ENCODE measurements at places on chromosomes 6 and 20. TPM values are rescaled to one million over a fixed set of nuclear protein-coding genes. Genes with fewer than 3 reads are reported as not detected.

The GPR6 gene
- not detected for total RNA-seq

The POU5F1 gene
- 1.1 TPM for total RNA-seq

The MYB gene
- total RNA-seq = 1.3 TPM

The RHAG gene
- 0.23 TPM for total RNA-seq

The FAM209B gene
- total RNA-seq = not detected

The TMEM200A gene
- total RNA-seq = 0.10 TPM

The AKAP12 gene
- total RNA-seq = 267 TPM

The ZNF391 gene
- 4.4 TPM for total RNA-seq

The FILIP1 gene
- 0.26 TPM for total RNA-seq

The LAMA5 gene
- total RNA-seq = 497 TPM

The TFAP2C gene
- 2.8 TPM for total RNA-seq

- H3K27me3 ChIP-seq = no peaks in the 10 kb centered on the region
- peak overlapping the region; percentile 53 for H3K4me3 ChIP-seq
- H3K36me3 ChIP-seq = no peaks in the 10 kb centered on the region
- peak; percentile 73 for DNase-seq
Measured at GRCh38 chr6:142846883-142847287, 98.1 kb downstream of the HIVEP2 start.

GRCh38 chr6:43878823-43879495 is 108.9 kb downstream of the VEGFA start:
- H3K4me1 ChIP-seq = no peaks in the 10 kb centered on the region
- no peak for DNase-seq
- H3K27me3 ChIP-seq = no peaks in the 10 kb centered on the region
- no peak overlapping the region for H3K27ac ChIP-seq
- H3K4me3 ChIP-seq = no peak overlapping the region

GRCh38 chr6:160261991-160262680 is 3.5 kb upstream of the SLC22A2 start:
- H3K4me3 ChIP-seq = no peak overlapping the region
- H3K4me1 ChIP-seq = no peaks in the 10 kb centered on the region
- H3K36me3 ChIP-seq = no peaks in the 10 kb centered on the region
- DNase-seq = no peak

GRCh38 chr20:63835021-63835858 is 4.2 kb upstream of the ZBTB46 start:
- H3K4me1 ChIP-seq = peaks cover 19% of the 10 kb centered on the region
- H3K36me3 ChIP-seq = no peaks in the 10 kb centered on the region
- DNase-seq = no peak
- no peaks in the 10 kb centered on the region for H3K27me3 ChIP-seq
- H3K27ac ChIP-seq = peak overlapping the region; percentile 39
- H3K4me3 ChIP-seq = no peak overlapping the region

GRCh38 chr6:107342144-107342543 is 117.2 kb downstream of the PDSS2 start:
- H3K27ac ChIP-seq = no peak overlapping the region
- no peak overlapping the region for H3K4me3 ChIP-seq
- H3K4me1 ChIP-seq = no peaks in the 10 kb centered on the region
- DNase-seq = no peak

DNA sequence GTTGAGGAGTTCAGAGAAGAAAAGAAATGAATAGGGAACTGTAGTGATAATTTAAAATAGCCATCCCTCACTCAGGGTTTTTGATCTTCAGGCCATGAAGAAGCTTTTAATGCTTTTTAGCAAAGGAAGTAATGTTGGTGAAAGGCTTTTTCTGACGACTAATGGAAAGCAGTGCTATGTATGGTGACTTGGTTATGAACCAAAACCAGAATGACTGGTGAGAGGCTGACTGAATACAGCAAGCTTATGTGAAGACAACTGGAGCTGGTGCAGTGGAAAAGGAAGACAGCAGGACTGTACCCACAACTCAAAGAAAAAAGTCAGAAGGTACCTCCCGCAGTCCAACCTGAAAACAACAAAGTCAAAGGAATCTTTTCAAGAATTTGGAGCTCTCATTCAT is 118.8 kb downstream of the PRDM1 start:
- peaks cover 6% of the 10 kb centered on the region for H3K36me3 ChIP-seq
- no peak for DNase-seq
- H3K4me1 ChIP-seq = no peaks in the 10 kb centered on the region
- H3K4me3 ChIP-seq = no peak overlapping the region
- H3K27me3 ChIP-seq = no peaks in the 10 kb centered on the region

GRCh38 chr6:165984729-165985275 is 182.8 kb downstream of the TBXT start:
- H3K36me3 ChIP-seq = no peaks in the 10 kb centered on the region
- DNase-seq = no peak
- no peak overlapping the region for H3K4me3 ChIP-seq
- H3K27ac ChIP-seq = no peak overlapping the region
- peaks cover 25% of the 10 kb centered on the region for H3K27me3 ChIP-seq

- H3K4me1 ChIP-seq = peaks cover 15% of the 10 kb centered on the region
- no peak for DNase-seq
- peak overlapping the region; percentile 89 for H3K27ac ChIP-seq
Measured at GRCh38 chr20:53672484-53673129, 79.0 kb upstream of the ZNF217 start.

DNA sequence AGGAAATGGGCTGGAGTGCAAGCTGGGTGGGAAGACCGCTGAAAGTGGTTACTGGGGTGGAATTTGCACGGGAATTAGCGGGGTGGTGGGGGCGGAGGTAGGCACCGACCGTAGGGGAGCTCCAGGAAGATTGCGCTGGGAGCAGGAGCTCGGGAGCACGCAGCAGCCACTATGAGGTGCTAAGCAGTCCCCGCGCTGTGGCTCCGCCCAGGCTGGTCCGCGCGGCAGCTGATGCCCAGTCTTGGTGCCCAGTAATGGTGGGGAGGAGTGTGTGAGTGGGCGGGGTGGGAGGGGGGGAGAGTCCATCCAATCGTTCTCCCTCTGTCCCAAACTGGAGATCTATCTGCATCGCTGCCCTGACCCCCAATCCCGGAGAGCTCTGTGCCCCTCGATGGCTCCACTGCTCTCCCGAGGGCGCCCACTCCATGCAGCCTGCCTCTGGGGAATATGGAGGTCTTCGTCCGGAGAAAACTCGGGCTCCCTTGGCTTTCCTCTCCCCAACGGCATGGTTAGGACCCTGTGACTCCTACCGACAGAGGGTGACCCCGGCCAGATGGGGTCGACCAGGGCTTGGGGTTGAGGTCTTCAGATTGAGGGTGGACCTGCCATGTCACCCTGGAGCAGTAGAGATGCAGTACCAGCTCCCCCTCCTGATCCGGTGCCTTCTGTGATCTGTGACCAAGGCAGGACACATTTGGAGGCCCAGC is 5.3 kb downstream of the TP53TG5 start:
- H3K36me3 ChIP-seq = no peaks in the 10 kb centered on the region
- no peak for DNase-seq
- no peak overlapping the region for H3K27ac ChIP-seq
- H3K27me3 ChIP-seq = no peaks in the 10 kb centered on the region

- no peak overlapping the region for H3K27ac ChIP-seq
- H3K4me1 ChIP-seq = no peaks in the 10 kb centered on the region
- no peak for DNase-seq
- no peaks in the 10 kb centered on the region for H3K27me3 ChIP-seq
- H3K36me3 ChIP-seq = no peaks in the 10 kb centered on the region
Measured at GRCh38 chr6:119821380-119821779, 471.8 kb upstream of the MAN1A1 start.

- H3K36me3 ChIP-seq = no peaks in the 10 kb centered on the region
- H3K27ac ChIP-seq = no peak overlapping the region
- H3K4me3 ChIP-seq = no peak overlapping the region
- no peak for DNase-seq
Measured at GRCh38 chr6:110558575-110558974, 82.2 kb upstream of the SLC22A16 start.

DNA sequence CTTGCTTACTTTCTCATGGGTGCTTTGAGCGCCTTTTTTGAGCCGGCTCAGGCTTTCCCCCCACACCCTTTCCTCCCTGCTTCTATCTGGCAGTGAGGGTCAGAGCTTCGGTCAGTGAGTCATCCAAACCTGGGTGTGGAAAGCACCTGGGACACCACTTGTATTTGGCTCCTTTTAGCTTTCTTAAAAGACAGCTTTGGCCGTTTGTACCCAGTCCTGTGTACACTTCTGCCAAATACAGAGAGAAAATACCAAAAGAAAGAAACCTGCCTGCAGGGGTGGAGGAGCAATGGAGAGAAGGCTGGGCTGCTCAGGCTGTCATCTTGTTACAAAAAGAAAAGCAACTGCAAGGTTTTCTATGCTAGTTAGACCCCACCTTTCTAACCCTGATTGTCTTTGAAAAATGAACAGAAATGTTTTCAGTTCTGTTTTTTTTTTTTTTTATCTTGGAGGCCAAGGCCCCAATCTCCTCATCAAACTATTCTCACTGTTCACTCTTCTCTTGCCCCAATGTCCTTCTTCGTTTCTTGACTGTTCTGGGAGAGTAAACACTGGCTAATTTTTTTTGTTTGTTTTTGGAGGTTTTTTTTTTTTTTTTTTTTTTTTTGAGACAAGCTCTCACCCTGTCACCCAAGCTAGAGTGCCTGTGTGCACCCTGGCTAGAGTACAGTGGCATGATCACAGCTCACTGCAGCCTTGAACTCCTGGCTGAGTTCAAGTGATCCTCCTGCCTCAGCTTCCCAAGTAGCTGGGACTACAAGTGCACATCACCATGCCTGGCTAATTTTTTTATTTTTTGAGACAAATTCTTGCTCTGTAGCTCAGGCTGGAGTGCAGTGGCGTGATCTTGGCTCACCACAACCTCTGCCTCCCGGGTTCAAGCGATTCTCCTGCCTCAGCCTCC is 76.4 kb downstream of the SSR1 start:
- no peak overlapping the region for H3K4me3 ChIP-seq
- no peaks in the 10 kb centered on the region for H3K27me3 ChIP-seq
- no peak overlapping the region for H3K27ac ChIP-seq
- no peak for DNase-seq
- H3K36me3 ChIP-seq = peaks cover 7% of the 10 kb centered on the region

DNA sequence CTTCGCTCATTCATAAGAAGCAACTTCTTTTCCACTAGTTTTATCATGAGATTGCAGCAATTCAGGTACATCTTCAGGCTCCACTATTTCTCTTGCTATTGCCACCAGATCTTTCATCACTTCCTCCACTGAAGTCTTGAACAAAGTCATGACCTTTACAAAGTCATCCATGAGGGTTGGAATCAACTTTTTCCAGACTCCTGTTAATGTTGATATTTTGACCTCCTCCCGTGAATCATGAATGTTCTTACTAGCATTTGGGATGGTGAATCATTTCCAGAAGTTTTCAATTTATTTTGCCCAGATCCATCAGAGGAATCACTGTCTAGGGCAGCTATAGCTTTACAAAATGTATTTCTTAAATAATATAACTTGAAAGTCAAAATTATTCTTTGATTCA is 1.5 kb downstream of the CENPQ start:
- no peak overlapping the region for H3K4me3 ChIP-seq
- no peak overlapping the region for H3K27ac ChIP-seq
- no peaks in the 10 kb centered on the region for H3K27me3 ChIP-seq

DNA sequence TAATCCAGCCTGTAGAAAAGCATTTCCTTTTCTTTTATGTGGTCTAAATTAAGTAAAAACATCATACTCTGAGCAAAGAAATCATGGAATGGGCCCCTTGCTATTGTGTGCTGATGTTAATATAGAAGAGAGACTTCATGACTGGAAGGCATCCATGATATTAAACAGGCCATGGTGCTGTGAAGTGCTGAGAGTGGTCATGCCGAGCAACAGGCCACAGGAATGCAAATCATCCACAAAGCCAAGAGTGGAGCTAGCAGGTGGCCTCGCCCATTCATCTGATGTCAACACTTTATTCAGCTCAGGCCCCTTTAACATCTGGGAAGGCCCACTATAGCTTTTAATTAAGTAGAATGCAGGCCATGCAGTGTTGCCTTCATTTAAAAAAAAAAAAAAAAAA is 115.2 kb upstream of the HMGCLL1 start:
- H3K27ac ChIP-seq = peak overlapping the region; percentile 51
- no peaks in the 10 kb centered on the region for H3K36me3 ChIP-seq
- no peaks in the 10 kb centered on the region for H3K27me3 ChIP-seq
- H3K4me1 ChIP-seq = peaks cover 6% of the 10 kb centered on the region
- no peak for DNase-seq

DNA sequence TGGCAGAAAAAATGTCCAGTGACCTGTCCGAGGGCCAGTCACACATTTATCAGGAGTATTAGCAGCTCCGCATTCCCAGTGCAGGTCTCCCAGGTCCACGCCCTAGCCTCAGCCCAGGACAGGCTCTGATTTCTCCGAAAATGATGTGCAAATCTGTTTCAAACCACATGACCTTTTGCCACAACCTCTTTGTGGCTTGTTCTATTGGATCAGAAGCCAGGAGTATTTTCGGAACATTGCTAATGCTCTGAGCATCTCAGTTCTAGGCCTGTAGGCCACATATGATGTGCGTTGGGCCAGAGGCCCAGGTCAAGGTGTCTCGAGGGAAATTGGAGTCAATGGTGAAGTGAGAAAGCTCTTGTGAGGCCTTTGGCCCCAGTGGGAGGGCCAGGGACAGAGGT is 40.4 kb downstream of the SNX5 start:
- no peak overlapping the region for H3K27ac ChIP-seq
- H3K36me3 ChIP-seq = no peaks in the 10 kb centered on the region
- no peak overlapping the region for H3K4me3 ChIP-seq
- no peak for DNase-seq
- no peaks in the 10 kb centered on the region for H3K27me3 ChIP-seq

DNA sequence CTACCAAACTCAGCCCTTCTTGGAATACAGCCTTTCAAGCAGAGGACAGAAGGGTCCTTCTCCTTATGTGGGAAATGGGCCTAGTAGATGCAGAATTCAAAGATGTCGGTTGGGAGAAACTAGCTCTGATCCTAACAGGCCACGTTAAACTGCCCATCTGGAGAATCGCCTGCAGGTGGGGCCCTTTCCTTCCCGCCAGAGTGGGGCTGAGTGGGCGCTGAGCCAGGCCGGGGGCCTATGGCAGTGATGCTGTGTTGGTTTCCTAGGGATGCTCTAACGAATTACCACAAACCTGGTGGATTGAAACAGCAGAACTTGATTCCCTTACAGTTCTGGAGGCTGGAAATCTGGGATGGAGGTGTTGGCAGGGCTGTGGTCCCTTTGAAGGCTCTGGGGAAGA is 9.1 kb downstream of the MAPK13 start:
- no peaks in the 10 kb centered on the region for H3K36me3 ChIP-seq
- no peak overlapping the region for H3K27ac ChIP-seq
- no peak overlapping the region for H3K4me3 ChIP-seq
- DNase-seq = no peak
- no peaks in the 10 kb centered on the region for H3K27me3 ChIP-seq

DNA sequence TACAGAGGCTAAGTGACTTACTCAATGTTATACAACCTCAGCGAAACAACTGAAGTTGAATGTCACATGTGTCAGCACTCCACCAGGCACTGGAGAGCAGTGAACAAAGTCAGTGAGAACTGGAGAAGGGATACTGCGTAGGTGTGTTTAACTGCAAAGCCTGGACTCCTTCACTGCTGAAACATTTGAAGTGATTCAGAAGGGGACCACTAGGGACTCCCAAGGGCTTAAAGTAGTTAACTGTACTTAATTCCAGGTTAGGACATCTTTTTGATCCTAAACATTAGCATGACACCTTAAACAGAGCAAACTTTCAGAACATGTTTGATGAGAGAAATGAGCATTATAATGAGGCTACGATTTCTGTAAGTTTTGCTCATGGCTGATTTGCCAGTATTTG is 45.0 kb upstream of the ZBTB24 start:
- no peak overlapping the region for H3K4me3 ChIP-seq
- H3K27me3 ChIP-seq = peaks cover 11% of the 10 kb centered on the region
- no peak overlapping the region for H3K27ac ChIP-seq
- H3K36me3 ChIP-seq = no peaks in the 10 kb centered on the region
- DNase-seq = no peak
